ENCODE measurements at places on chromosomes 12 and 14.

DNA sequence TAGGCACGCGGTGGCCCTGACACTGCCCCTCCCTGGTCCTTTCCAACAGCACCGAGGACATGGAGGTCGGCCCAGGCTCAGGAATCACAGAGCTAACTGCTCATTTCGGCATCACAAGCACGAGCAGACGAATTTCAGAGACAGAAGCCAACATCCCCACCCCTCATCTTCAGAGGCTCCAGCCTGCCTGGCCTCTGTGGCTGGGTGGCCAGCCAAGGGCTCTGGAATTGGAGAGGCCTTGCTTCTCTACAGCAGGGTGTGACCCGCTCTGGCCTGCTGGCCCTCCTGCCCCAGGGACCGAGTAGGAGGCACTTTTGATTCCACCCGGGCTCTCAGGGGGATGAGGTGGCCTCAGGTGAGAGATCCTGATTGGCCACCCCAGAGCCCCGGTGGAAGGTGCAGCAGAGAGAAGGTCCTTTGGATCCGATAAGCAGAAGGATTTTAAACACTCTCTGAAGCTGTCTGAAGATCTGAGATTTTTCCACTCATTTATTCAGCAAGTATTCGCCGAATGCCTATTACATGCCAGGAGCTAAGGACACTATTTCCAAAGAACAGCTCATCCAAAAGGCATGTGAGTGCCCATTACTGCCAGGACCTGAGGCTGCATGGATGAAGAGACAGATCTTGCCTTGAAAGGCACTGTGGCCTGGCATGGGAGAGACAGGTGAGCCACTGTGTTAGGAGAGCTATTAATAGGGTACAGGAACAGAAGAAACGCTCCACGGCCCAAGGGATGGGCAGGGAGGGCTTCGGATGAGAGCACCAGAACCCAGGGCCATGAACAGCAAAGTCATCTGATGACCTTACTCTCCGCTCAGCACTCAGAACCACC lies 10.2 kb downstream of the BAG5 start:
- no peak for DNase-seq

- no peak for DNase-seq
Observed at GRCh38 chr14:53278602-53279506, 125.7 kb upstream of the DDHD1 start.

DNA sequence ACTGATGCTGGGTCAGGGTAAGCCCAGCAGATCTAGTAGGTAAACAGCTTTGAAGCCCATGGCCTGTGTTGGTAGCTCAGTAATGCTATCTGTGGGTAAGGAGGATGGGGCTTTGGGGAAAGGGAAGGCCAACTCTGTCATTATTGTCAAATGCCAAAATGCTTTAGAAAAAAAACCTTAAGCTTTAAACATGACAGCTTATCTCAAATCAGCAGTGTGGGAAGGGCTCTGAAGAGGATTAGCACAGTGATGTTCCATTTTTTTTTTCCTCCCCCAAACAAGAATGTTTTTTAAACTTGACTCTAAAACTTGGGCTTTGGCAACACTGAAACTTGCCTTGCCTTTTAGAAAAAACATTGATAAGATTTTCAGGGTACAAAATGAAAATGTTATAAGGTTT lies 11.7 kb downstream of the DAAM1 start:
- no peak for DNase-seq

DNA sequence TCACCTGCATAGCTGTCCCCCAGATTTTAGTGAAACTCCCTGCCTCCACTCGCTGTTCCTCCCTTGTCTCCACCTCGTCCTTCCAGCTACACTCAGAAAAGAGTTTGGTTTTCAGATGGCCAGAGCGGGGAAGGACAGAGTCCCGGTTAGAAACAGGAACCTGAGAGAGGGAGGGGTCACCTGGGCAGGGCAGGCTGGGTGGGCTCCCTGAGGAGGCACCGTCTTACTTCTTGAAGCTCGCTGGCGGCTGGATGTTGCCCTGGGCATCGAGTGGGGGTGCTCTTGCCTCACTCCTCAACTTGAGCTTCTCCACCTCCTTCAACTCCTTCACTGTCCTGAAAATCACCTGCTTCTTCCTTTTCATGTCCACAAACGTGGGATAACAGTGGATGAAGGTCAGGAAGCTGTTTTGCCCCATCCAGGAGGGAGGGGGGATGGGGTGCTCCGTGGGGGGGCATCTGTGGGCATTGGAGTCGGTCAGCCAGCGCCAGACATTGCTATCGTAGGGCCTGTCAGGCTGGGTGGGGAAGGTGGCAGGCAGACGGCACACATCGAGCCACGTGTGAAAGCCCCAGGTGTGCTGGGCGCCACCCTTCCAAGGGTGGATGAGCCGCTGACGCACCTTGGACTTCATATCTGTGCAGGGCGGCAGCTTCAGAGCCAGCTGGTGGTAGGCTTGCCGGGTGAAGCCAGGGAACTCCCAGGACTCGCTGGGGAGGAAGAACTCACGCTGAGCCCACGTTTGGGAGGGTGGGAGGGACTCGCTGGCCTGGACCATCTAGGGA lies 2.0 kb downstream of the TEX52 start:
- DNase-seq = no peak

- no peak for DNase-seq
Observed at GRCh38 chr14:80212023-80212397, 706 bp upstream of the DIO2 start.

DNA sequence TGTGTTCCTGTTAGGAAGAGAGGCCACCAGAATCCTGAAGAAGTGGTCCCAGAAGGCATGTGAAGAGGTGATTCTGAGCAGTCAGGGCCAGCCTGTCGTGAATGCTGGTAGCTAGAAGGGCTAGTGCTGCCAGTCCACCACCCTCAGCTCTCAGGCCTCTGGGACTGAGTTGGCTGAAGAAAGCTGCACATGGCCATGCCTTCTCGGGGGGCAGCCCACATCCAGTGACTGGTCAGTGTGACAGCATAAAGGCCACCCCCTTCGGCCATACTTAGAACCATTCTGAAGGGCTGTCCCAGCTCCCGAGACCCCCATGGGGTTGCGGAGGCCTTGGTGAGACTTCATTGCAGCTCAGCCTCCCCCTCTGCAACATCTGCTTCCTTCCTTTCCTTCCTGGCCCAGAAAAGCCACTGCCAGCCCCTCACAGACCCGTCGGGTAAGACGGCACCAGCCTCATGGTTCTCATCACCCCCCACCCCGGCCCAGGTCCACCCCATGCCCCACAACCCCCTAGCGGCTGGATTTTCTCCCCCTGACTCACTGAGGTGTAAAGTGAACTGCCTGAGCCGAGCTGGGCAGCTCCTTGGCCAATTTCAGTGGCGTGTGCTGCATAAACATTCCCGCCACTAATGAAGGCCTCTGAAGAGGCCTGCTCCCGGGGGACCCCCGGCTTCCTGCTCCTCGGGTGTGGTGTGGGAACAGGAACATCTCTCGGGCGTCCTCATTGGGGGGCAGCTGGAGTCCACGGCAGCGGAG lies 49.5 kb upstream of the DIO3 start:
- no peak for DNase-seq

DNA sequence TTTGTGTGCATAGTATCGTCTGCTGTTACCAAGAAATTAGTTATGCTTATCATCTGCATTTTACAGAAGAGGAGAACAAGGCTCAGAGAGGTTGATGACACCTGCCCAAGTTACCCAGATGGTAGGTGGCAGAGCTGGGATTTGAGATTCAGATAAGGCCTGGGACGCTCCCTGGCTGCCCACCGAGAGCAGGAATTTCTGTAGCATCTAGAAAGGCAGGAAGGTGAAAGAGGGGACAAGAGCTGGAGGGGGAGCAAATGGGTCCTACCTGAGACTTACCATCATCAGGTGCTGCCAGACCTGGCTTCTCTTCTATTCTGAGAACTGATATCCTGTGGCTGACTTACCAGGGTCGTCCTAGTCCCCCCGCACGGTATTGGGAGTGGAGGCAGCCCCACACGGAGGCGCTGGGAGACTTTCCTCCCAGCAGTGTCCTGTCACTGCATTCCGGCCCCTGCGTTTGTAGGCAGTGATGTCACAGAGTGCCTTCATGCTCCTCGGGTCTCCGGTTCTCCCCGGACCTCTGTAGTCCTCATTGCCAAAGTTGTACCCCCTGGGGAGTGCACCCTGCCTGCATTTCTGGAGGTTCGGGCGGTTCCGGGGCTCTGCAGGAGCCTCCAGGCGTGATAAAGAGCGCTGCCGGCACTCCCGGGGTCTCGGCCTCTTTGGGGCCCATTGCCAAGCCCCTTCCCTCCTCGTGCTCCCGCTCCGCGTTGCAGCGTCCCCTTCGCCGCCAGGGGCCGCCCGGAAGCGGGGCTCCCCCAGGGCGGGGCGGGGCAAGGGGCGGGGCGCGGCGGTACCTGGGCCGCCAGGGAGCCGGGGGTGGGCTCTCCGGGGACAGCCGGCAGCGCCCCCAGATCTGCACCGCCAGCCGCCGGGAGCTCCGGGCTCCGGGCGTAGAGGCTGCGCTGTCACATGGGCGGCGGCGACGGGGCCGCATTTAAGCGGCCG lies at the start of gene CABP1:
TSS of gene CABP1 (plus strand) at position 856 of the 951 bp plus-strand sequence. CDS start at position 916, 60 bp downstream.
- DNase-seq = peak; percentile 59

DNA sequence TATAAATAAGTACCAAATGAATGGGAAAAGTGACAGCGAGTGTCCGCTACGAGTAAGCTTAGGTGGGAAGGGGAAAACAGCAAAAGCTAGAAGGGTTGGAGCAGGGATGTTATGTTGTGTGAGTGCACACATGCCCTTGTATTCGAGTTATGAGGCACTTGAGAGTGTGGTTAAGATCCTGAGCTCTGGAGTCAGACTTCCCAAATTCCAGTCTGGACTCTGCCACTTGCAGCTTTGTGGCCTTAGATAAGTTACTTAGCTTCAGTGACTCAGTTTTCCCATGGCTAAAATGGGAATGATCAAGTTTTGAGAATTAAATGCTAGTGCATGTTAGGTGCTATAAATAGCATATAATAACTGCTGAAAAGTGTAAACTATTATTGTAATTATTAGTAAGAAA lies 44.9 kb downstream of the KTN1 start:
- no peak for DNase-seq

DNA sequence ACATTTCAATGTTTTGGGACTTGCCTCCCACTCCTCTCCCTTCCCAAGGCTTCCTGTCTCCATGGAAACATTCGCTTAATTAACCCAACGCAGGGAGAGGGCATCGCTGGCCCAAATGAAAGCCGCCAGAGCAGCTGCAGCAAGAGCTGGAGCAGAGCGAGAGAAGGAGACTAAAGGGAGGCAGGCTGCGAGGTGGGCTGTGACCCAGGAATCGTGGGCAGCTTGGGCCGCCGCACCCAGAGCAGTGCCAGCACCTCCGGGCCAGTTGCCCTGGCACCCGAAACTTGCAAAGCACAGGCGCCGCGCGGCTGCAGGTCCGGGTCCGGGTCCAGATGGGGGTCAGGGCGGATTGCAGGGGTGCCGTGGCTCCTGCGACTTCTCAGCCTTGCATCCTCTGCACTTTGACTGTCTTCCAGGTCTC lies 43.5 kb upstream of the PTPRQ start:
- no peak for DNase-seq

All from activated T-cell treated with anti-CD3 and anti-CD28 coated beads for 24 hours (primary cell).